Ureter (tissue), 1 donor: ENCODE measurements at places on chromosomes 2 and 18. TPM values are rescaled to one million over a fixed set of nuclear protein-coding genes. Genes with fewer than 3 reads are reported as not detected.
A peak's percentile ranks its signal among the peaks of the same experiment; 100 is the strongest.

The NGEF gene
- 8.1 TPM for total RNA-seq

The CEBPZ gene
- total RNA-seq: 52.0 TPM

The IL1R2 gene
- 5.9 TPM for total RNA-seq

The ODC1 gene
- 85.3 TPM for total RNA-seq

The CRYBA2 gene
- total RNA-seq: not detected

The ST8SIA5 gene
- not detected for total RNA-seq

The OTOF gene
- total RNA-seq: 0.29 TPM

The WDR33 gene
- 60.1 TPM for total RNA-seq

DNA sequence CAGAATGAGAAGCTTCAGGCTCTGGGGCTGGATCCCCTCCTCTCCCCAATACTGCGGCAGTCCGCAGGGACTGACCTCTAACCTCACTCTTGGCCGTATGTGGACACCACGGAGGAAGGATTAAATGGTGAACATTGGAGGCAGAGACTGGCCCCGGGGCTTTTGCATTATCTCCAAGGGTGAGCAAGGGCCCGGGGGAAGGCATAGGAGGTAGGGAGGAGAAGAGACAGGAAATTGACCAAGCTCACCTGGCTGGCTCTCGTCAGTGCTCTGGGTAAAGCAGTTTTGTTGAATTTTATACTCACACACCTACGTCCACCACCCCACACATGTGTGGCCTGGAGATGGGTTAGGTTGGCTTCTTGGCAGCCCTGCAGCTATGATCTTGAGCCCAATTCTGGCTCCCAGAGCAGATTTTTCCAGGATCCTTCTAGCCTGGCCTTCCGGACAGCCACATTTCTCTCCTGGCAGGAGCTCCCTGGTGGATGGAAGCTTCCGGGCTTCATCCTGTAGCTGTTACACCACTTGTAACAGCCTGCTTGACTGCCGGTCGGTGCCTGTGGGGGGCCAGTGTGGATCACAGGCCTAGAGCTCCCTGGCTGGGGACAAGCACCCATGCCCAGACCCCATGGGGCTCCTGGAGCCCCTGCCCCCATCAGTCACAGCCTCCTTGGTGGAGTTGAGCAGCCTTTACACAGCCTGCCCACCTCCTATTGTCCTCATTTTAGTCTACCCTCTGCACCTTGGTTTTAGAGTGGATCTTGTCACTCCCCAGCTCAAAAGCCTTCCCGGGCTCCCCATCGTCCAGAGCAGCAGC lies 7.6 kb downstream of the ITM2C start:
- peak; percentile 38 for DNase-seq

GRCh38 chr2:70871398-70872211 lies 36.0 kb upstream of the CD207 start:
- DNase-seq: peak; percentile 84

DNA sequence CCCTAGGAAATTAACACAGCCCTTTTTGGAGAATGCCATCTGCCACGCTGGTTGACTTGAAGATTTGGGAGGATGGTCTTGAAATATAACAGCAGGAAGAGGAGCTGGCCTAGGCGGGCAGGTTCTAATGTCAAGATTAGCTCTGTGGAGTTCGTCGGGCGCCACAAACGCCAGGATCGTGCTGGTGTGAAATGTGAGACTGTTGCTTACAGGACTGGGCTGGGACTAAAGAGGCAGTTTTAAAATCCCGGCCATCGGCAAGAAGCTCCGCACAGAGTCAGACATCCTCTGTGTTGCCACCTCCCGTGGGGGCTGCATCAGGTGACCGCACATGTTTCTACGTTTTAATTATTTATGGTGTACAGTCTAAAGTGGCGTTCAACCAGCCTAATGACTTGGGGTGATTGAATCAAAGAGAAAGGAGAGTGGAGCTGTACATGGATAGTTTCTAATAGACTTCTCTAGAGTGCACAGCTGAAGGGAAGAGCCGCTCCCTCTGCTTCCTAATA lies 99.4 kb upstream of the BCL11A start:
- DNase-seq: no peak

DNA sequence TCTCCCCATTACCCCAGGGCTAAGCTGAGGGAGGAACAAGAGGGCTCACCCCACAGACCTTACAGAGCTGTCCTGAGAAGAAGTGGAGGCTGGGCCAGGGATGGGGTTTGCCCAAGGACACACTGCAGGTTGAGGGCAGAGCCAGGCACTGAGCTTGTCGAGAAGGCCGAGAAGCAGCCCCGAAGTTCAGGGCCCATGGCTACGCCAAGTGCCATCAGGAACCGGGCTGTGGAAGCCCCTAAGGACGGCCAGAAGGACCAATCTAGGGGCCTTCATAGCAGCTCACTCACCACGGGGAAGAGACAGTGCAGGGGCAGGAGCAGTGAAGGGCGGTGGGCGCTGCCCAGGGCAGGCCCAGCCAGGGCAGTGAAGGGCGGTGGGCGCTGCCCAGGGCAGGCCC lies 18.6 kb upstream of the AGXT start:
- no peak for DNase-seq

DNA sequence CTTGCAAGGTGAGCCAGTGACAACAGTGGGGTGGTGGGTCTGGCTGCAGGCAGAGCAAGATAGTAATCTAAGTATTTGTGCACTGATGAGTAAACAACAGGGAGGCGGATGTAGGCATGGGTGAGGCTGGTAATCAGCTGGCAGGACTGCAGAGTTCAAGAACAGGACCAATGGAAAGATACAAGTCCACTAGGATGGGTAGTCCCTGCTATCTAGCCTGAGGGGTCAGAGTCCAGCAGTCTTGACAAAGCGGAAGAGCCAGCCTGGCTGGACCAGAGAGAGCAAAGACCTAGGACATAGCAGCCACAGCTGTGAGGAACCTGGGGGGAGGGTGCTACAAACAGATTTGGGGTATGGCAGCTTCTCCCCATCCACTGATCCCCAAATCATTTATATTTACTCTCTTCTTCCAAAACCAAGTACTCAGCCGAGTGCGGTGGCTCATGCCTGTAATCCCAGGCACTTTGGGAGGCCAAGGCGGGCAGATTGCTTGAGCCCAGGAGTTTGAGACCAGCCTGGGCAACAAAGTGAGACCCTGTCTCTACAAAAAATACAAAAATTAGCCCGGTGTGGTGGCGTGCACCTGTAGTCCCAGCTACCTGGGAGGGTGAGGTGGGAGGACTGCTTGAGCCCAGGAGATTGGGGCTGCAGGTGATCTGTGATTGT lies 25.9 kb downstream of the VIL1 start:
- no peak for DNase-seq

- peak; percentile 20 for DNase-seq
These were observed 166.5 kb downstream of the RTP5 start for GRCh38 chr2:242035858-242036652.

DNA sequence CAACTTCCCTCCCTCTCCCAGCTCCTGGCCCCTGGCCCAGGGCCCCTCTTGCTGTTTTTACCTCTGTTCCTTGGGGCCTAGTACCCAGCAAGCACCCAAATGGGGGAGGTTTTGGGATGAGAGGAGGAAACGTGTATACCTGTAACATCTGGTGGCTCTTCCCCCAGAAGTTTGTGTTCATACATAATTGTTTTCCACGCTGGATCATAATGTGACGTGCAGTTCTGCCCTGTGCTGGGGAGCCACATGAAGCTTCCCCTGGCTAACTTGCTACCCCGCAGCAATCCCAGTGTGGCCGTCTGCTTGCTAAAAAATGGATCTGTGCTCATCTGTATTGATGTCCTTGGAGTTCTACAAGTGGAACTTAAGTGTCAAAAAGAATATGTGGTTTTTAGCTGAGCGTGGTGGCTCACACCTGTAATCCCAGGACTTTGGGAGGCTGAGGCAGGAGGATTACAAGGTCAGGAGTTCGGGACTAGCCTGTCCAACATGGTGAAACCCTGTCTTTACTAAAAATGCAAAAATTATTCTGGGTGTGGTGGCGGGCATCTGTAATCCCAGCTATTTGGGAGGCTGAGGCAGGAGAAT lies 36.5 kb downstream of the ANO7 start:
- no peak for DNase-seq

DNA sequence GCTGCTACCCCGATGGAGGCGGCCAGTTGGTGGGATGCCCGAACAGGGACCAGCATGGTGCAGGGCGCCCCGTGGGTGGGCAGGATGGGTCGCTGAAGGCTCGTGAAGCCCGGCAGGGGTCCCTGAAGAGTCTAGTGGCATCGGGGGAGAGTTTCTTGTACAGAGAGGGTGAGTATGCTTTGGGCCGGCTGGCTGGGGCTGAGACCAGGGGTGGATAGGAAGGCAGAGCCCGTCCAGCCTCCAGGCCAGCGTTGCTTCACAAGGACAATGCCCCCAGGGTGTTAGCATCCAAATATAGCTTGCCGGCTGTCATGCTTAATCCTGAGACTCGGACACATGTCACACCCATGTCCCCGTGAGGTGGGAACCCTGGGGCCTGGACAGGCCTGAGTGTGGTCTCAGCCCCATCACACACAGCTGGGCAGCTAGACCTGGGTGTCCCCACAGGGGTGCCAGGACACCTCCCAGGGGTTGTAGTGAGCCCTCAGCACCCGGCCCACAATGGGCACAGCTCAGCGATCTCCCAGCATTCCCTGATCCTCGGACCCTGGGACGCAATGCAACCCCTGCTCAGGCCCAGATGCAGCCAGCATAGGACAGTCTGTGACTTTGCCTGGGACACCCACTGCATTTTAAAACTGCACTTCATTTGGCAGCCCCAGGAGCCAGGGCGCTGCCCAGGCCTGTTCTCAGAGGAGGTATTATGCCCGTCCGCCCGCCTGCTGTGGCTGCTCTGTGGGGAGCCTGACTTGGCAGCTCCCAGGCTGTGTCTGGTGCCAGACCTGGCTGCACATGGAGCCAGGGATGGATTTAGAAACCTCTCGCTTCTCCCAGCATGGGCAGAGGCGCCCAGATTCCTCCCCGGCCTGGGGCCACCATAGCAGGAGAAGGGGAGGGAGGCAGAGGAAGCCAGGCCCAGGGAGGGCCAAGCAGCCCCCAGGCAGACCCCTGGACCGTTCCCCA lies 36.4 kb downstream of the RAMP1 start:
- peak; percentile 73 for DNase-seq

- DNase-seq: no peak
These were observed 10.2 kb downstream of the AFTPH start for GRCh38 chr2:64534363-64534762.

GRCh38 chr2:226934546-226935201 lies 98.8 kb downstream of the RHBDD1 start:
- no peak for DNase-seq

- DNase-seq: no peak
These were observed 1202.8 kb upstream of the ACVR2A start for GRCh38 chr2:146642066-146642465.

DNA sequence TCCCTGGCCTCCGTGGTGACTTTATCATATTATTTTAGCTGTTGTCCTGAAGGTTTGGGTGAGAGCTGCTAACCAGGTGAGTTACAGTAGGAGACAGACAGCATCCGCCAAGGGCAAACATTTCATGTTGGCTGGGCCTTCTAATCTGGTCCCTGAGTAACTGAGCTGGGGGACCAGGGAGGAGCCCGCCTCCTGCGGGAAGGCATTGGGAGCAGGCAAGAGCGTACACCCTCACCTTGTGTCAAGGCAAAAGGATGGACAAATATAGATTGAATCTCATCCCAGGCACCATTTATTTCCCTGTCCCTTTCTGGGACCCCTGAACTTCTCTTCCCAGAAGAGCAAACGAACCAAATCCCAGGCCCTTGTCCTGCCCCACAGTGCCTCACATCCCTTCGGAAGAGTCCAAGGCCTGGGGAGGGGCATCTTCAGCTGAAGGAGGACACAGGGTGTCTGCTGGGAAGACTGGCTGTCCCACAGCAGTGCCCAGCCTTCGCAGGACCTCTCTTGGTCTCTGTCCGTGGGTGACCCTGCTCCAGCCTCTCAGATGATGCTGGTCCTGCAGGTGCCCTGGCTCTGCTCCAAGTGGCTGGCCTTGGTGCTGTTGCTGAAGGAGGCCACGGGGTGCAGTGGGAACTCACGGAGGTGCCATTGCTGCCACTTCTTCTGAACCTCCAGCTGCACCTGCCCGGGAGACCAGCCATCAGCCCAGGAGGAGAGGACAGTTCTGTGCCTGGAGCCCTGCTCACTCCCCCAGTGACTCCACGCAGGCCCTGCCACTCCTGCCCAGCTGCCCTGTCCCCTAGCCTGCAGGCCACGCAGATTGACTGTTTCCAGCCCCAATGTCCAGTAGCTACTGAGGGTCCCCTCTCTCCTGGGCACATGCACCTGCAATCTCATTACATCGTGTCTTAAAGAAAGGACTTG lies 8.2 kb downstream of the TMEM37 start:
- no peak for DNase-seq

DNA sequence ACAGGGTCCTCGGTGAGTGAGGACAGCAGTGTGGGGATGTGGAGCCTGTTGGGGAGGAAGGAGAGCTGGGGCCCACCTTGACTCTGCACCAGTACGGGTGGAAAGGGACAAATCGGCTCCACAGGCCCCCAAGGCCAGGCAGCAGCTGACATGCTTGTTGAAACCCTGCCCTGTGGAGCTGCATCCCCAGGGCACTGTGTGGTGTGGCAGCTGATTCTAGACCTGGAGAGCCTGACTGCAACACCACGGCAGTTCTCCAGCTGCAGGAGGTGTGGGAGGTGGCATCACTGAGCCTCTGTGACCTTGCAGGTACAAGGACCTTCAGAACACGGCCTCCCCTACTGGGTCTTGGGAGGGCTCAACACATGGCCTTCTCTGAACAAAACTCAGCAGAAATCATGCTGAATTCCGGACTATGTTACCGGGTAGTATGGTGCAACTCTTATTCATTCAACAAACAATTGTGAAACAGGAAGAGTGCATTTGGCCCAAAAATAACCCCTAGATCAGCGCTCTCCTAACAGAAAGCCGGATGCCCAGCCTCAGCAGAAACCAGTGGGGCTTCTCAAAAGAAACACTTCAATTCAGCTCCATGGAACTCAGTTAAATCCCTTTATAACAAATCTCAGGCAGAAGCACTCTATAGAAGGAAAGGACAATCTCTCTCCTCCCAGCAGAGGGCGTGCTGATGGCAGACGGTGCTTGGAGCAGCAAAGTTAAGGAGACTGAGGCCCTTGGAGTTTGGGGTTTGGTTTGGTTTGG lies 104.4 kb upstream of the SALL3 start:
- no peak for DNase-seq
